Stimulated activated CD4-positive, alpha-beta T cell treated with anti-CD3 and anti-CD28 coated beads, Interleukin-2, amount 100 ng/mL, for 24 hours (primary cell): ENCODE measurements at places on chromosomes 5 and 9.

- no peak for DNase-seq
Observed at GRCh38 chr5:163108351-163108750, 329.0 kb upstream of the CCNG1 start.

DNA sequence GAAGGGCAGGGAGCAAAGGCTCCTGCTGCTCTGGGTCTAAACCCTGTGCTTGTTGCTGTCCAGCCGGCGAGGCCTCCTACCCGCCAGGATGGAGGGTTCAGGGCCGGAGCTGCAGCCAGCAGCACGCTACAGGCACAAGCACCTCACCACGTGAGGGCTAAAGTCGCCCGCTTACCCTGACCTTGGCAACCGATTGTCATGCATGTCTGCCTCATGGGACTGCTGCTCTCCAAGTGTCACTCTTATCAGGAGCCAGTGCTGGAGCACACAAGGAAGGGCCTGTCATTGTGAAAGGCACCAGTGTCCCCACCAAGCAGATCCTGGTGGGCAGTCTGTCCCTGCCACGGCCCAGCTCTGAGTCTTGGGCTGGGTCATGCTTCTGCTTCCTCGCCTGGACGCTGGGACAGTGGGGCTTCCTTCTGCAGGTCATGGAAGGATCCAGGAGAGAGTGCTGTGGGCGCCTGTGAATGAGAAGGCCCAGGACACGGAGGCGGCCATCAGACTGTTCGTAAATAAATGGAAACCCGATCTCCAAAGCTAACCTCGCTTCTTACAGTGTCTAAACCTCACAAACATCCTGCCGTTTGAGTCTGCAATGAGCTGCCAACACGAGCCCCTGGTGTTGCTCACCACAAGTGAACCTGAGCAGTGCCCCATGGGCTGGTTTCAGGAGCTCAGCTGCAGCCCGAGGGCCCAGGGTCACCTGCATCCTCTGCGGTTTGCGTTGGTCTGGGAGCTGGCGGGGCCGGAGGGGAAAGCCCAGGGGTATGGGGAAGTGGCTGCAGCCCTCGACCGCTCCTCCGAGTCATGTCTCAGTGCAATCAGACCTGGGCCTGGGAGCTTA is 58.2 kb upstream of the RXRA start:
- no peak for DNase-seq

DNA sequence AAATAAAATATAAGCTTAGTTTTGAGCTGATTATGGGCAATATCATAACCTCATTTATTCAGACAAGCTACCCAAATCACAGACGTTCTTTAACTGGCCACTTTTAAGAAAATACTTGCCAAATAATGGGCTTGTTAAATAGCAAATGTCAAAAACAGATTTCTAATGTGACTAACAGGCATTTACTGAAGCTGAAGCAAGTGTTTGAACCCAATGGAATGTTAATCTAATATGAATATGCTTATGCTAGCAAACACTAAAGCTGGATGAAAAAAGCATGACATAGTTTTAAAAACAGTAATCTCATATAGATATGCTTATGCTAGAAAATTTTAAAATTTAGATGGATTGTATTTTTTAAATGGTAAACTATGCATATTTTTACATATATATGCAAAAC is 411.6 kb upstream of the PTGER4 start:
- DNase-seq = no peak

DNA sequence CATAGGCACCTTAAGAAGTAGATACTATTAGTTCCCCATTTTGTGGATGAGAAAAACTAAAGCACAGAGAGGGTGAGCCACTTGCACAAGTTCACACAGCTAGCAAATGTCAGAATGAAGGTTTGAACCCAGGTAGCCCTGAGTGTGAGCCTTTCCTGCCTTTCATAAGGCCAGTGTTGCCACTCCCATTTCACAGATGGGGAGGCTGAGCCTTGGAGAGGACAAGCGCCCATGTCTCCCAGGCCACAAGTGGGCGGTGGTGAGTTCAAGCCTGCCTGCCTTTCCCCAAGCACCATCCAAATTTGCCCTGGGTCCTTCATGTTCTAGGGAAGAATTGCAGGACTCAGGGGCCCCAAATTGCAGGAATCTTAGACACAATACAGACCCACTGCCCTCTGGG is 50.6 kb downstream of the LHX2 start:
- DNase-seq = no peak

GRCh38 chr9:136722093-136722968 is 10.0 kb downstream of the DIPK1B start:
- DNase-seq = no peak

DNA sequence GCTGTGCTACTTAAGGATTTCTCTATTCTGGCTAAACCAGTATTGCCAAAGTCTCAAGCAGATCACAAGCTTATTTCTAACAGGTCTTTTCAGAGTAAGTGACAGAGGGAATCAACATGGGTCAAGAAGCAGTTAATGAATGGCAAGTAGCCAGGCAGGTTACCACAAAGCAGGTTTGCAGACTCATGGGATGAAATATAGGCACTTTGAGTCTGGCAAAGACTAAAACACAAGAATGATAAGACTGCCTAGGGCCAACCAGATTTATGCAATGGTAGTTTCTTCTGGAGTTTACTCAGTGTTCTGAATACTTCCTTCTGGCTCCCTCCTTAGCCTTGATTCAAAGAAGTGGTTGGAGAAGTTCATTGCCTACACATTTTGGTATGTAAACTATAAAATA is 3.6 kb downstream of the HMGCS1 start:
- no peak for DNase-seq

- DNase-seq = no peak
Observed at GRCh38 chr5:136162008-136162407, 29.4 kb downstream of the SMAD5 start.

DNA sequence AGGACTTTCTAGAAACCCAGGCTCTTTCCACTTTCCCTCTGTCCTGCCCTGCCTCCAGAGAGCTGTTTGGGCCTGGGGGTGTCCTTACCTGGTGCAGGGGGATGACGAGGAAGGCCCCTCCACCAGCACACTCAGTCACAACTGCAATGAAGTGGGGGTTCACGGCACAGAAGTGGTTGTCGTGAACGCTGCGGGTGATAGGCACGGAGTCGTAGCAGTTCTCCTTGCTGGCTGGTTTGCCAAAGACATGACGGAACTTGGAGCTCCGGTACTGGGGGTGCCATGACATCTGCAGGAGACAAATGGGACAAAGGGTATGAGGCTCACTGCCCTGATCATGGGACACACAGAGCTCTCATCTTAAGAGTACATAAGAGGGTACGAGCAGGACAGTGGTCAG is 35.1 kb downstream of the CORO2A start:
- no peak for DNase-seq

DNA sequence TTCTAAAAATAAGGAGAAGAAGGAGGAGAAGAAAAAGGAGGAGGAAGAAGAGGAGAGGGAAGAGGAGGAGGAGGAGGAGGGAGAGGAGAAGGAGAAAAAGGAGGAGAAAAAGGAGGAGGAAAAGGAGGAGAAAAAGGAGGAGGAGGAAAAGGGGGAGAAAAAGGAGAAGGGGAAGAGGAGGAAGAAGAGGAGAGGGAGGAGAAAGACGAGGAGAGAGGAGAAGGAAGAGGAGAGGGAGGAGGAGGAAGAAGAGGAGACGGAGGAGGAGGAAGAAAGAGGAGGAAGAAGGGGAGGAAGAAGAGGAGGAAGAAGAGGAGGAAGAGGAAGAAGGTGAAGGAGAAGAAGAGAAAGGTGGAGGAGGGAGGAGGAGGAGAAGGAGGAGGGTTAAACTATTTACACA is 210.2 kb upstream of the TRPM3 start:
- no peak for DNase-seq

DNA sequence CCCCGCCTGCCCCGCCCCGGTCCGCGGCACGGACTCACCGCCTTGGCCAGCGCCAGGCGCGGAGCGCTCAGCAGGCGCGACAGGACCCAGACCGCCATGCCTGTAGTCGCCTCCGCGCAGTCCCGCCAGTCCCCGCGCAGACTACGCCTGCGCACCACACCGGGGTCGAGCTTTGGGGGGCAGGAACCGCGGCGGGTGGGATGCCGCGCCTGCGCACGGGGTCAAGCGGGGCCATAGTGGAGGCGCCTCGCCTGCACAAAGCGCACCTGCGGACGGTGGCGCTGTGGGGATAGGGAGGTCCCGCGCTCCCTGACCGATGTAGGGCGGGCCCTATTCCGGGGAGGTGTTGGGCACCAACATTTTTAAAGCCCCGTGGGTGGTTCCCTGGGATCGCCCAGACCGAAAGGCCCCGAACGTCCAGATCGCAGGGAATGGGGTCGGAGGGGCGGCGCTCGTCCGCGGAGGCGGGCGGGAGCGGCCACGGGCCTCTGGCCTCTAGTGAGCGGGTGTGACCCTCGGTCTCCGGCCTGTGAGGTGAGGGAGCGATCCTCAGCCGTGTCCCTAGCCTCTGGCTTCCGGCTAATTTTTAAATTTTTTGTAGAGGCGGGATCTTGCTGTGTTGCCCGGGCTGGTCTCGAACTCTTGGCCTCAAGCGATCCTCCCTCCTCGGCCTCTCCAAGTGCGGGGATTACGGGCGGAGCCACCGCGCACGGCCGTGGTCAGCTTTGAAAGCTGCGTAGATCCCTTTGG is 70.8 kb upstream of the LPCAT1 start:
- peak; percentile 75 for DNase-seq

- no peak for DNase-seq
Observed at GRCh38 chr5:538801-539468, 14.7 kb upstream of the SLC9A3 start.

- DNase-seq = no peak
Observed at GRCh38 chr9:125472926-125473701, 211.5 kb downstream of the GAPVD1 start.

- DNase-seq = no peak
Observed at GRCh38 chr5:140165101-140165922, 9.7 kb upstream of the CYSTM1 start.

GRCh38 chr5:69078921-69079540 is 14.8 kb upstream of the SLC30A5 start:
- DNase-seq = no peak

GRCh38 chr5:56638061-56638621 is 177.2 kb upstream of the MAP3K1 start:
- DNase-seq = no peak

GRCh38 chr9:14323083-14323971 is 9.4 kb upstream of the NFIB start:
- no peak for DNase-seq

GRCh38 chr9:6239048-6239461 is 23.4 kb downstream of the IL33 start:
- no peak for DNase-seq

GRCh38 chr5:118592229-118593002 is 395.9 kb downstream of the DTWD2 start:
- no peak for DNase-seq

- no peak for DNase-seq
Observed at GRCh38 chr9:85917756-85918155, 23.2 kb upstream of the NAA35 start.

GRCh38 chr5:31133488-31133887 is 60.0 kb upstream of the CDH6 start:
- DNase-seq = no peak

DNA sequence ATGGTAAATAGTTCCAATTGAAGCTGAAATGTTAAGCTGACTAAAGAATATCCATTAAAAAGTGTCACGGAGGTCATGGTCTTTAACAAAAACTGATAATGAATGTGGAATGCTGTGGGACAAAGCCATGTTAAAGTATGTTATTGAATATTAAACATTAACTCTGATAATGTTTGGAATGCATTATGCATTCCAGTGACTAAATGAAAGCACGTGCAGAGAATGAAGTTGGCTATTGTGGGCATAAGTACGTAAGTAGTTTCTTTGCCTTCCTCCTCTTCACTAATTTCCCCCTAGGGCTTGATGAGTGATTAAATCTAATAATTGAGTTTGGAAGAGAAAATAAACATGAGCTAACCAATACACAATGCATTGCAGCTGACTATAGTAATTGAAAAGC is 640.4 kb upstream of the CDH10 start:
- no peak for DNase-seq

DNA sequence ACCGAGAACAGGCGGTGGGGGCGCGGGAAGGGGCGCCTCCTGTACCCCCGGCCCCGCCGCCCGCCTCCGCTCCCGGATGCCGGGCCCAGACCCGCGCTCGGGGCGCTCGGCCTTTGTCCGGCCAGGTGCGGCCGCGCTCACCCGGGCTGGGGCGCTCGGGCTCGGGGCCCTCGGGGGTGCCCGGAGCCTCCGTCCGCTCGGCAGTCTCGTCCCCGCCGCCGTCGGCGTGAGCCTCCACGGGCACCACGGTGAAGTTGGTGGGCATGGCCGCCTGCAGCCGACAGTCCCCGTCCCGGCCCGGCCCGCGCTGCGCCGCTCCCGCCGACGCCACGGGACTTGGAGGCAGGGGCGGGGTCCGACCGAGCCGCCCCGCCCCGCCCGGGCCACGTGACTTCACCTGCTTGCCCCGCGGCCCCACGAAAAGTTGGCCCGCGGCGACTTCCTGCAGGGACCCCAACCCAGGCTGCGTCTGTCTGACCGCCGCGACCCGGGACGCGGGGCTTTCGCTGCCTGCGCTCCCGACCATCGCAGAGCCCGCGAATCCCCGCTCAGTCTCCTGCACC is at the start of gene SLC12A7:
TSS of gene SLC12A7 (minus strand) at position 337 of the 563 bp plus-strand sequence. CDS start at position 265, 72 bp downstream.
- peak; percentile 79 for DNase-seq

DNA sequence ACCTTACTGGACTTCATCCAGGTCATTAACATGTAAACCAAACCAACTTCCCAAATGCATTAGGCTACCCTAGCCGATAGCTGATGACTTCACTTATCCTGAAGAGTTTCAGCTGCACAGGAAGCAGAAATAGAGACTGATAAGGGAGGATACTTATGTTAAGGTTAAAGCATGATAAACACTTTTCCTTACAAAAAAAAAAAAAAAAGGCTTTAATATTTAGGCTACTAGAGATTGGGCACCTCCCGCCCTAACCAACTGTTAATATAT is 1.6 kb upstream of the MEF2C start:
- no peak for DNase-seq

DNA sequence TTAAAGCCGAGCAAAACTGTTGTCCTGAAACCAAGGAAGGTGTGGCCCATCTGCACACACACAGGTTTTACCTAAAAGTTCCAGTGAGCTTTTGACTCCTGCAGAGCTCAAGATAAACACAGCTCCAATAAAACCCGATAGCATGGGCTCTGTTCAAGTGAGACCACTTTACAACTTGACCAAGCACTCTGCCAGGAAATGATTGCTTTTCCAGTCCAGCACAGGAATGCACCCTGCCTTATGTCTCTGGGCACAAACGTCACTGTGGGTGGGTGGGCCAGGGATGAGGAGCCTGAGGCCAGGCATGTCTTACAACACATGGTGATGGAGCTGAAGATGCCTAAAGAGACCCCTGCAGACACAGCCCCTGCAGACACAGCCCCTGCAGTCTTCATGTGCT is 115.3 kb downstream of the ROR2 start:
- no peak for DNase-seq

- DNase-seq = no peak
Observed at GRCh38 chr9:2729003-2729402, 11.7 kb downstream of the KCNV2 start.

DNA sequence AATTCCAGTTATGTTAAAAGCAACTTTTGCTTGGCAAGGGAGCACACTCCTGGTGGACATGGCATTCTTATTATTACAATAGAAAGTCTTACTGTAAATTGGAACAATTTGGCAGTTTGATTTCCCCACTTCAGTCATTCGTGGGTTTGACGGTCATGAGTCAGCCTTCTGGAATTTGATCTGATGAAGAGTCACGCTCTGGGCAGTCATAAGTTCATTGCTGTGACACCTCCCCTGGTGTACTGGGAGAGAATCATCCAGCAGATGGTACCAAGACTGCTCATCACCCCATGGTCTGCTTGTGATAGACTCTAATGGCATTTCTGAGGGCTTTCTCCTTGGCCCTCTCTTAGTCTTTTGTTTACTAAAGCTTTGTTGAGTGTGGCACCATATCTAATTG is 53.8 kb downstream of the GLRA1 start:
- no peak for DNase-seq

- no peak for DNase-seq
Observed at GRCh38 chr9:17894501-17895160, 315.8 kb downstream of the SH3GL2 start.

- DNase-seq = no peak
Observed at GRCh38 chr9:138096519-138096845, 218.9 kb downstream of the CACNA1B start.
